ENCODE measurements at places on chromosomes 3 and 15. TPM values are rescaled to one million over a fixed set of nuclear protein-coding genes. Genes with fewer than 3 reads are reported as not detected.

USP19 gene
- 33.3 TPM for polyA plus RNA-seq

GOLGA8O gene
- 0.58 TPM for polyA plus RNA-seq

ONECUT1 gene
- polyA plus RNA-seq, result not detected

GHRL gene
- polyA plus RNA-seq, result 0.23 TPM

LRRC34 gene
- 3.3 TPM for polyA plus RNA-seq

PYGO1 gene
- polyA plus RNA-seq, result 8.6 TPM

FBXW12 gene
- polyA plus RNA-seq, result not detected

FEZF2 gene
- 0.29 TPM for polyA plus RNA-seq

GHSR gene
- not detected for polyA plus RNA-seq

GRIP2 gene
- 1.6 TPM for polyA plus RNA-seq

NEK10 gene
- 0.92 TPM for polyA plus RNA-seq

DLL4 gene
- polyA plus RNA-seq, result 15.7 TPM

SLC28A2 gene
- not detected for polyA plus RNA-seq

A4GNT gene
- polyA plus RNA-seq, result not detected

HRG gene
- polyA plus RNA-seq, result not detected

ST3GAL6 gene
- 2.0 TPM for polyA plus RNA-seq

CPLX3 gene
- not detected for polyA plus RNA-seq

CP gene
- polyA plus RNA-seq, result 2.1 TPM

DTX3L gene
- polyA plus RNA-seq, result 23.3 TPM

TASOR gene
- polyA plus RNA-seq, result 40.7 TPM

IQCF5 gene
- not detected for polyA plus RNA-seq

ADAMTS17 gene
- polyA plus RNA-seq, result 1.3 TPM

MCCC1 gene
- polyA plus RNA-seq, result 32.8 TPM

ECT2 gene
- 1.7 TPM for polyA plus RNA-seq

SH2D7 gene
- polyA plus RNA-seq, result not detected

LHFPL4 gene
- polyA plus RNA-seq, result not detected

SPINK8 gene
- polyA plus RNA-seq, result not detected

SLC12A1 gene
- polyA plus RNA-seq, result not detected

GRAMD1C gene
- polyA plus RNA-seq, result 0.75 TPM

CHL1 gene
- 35.7 TPM for polyA plus RNA-seq

MYZAP gene
- 7.3 TPM for polyA plus RNA-seq

ZNF80 gene
- polyA plus RNA-seq, result 0.02 TPM

UBA3 gene
- 34.7 TPM for polyA plus RNA-seq

SCN11A gene
- 0.04 TPM for polyA plus RNA-seq

UROC1 gene
- 0.06 TPM for polyA plus RNA-seq

CAMKV gene
- not detected for polyA plus RNA-seq

WDR49 gene
- polyA plus RNA-seq, result 0.12 TPM

CNTN3 gene
- 2.2 TPM for polyA plus RNA-seq

THRB gene
- 6.5 TPM for polyA plus RNA-seq

IL5RA gene
- polyA plus RNA-seq, result 0.63 TPM

CTXN2 gene
- not detected for polyA plus RNA-seq

DENND4A gene
- 10.2 TPM for polyA plus RNA-seq

NPAP1 gene
- polyA plus RNA-seq, result 0.28 TPM

RGMA gene
- polyA plus RNA-seq, result 33.6 TPM

PRRT3 gene
- 1.0 TPM for polyA plus RNA-seq

PLCB2 gene
- polyA plus RNA-seq, result 3.2 TPM

ERICH6 gene
- polyA plus RNA-seq, result not detected

RETNLB gene
- not detected for polyA plus RNA-seq

TMEM158 gene
- 0.98 TPM for polyA plus RNA-seq

Measured in ovary (tissue), 10 donors.